ENCODE measurements at places on chromosomes 12 and 14.

DNA sequence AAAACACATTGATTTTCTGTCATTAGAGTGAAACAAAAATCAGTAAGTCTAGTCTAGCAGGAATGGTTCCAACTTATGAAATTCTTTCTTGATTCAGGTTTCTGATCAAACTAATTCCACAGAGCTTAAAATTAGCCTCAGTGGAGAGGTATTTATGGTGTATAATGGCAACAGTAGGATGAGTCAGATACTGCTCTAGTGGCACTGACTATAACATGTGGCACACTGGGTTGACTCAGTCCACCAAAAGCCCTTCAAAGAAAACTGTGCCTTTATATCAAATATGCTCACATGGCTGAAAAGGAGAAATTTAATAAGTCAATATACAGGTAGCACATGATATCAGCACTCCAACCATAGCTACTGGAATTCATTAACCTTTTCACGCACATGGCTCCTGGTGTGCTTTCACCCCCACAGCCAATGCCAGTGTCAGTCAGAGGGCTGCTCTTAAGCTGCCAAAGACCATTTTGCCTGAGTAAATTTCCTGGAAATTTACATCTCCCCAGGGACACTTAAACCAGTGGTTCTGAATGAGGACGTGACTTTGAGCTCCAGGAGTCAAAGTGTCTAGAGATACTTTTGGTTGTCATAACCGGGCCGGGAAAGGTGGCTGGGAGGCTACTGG, 21.7 kb upstream of the CATSPERB start:
- DNase-seq = peak; percentile 23

- DNase-seq = no peak
Observed at GRCh38 chr12:46661110-46661845, 164.5 kb downstream of the SLC38A4 start.

GRCh38 chr12:119808441-119808840, 68.7 kb downstream of the CIT start:
- DNase-seq = no peak

DNA sequence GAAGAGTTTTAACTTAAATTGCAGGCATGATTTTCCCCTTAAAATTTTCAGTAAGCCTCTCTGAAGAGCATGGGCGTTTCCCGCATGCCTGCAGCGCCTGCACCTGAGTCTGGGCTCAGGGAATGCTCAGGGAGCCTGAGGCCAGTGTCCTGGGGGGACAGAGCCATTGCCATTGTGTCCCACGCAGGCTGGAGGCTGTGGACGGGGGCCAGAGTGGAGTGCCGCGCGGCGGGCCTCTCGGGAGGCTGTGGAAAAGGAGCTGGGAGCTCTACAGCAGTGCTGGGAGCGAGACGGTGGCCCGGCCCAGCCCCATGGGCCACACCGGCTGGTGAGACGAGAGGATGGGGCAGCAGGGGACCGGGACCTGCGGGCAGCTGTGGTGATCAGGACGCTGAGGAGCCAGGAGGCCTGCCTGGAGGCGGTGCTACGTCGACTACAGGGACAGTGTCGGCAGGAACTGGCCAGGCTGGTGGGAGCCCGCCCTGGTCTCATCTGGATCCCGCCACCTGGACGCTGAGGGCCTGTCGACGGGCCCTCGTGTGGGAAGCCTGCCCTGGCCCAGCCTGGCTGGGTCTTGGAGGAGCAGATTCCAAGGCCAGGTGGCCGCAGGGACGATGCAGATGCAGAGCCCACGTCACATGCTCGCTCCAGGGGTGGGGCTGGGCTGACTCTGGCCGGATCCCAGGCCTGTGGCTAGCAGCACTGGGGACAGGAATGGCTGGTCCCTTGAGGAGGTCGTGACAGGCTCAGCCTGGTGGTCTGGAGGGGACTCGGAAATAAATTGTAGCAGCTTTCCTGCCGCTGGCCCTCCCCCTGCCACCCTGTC, 7.6 kb downstream of the TEDC1 start:
- DNase-seq = no peak

GRCh38 chr12:51910691-51911090, 3.4 kb downstream of the ACVRL1 start:
- no peak for DNase-seq

DNA sequence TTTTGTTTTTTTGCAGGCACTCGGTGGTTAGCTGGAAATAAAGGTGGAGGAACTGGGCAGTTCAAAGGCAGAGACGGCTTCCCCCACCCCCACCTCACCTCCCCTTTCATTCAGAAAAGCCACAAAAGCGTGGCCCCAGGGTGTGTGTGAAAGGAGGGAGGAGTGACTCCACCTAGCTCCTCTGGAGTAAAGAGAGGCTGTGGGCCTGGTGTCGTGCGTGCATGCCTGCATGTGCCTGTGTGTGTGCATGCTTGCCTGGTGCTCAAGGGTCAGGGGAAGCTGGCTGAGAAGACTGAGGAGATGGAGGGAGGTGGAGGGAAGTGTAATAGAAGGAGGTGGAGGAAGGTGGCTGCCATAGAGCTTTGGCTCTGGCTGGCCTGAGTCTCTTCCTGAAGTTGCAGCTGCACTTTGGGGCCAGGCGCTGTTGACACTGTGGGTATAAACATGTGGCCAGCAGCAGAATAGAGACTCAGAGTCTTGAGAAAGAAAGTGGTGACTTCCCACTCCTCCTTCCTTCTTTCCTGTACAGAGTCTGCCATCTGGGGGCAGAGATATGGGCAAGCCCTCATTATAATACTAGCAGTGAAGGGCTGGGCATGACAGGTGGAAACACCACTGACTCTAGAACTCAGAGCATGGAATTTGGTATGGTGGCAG, 36.9 kb upstream of the SINHCAF start:
- DNase-seq = peak; percentile 69
